ENCODE measurements at places on chromosomes 5 and 9.

DNA sequence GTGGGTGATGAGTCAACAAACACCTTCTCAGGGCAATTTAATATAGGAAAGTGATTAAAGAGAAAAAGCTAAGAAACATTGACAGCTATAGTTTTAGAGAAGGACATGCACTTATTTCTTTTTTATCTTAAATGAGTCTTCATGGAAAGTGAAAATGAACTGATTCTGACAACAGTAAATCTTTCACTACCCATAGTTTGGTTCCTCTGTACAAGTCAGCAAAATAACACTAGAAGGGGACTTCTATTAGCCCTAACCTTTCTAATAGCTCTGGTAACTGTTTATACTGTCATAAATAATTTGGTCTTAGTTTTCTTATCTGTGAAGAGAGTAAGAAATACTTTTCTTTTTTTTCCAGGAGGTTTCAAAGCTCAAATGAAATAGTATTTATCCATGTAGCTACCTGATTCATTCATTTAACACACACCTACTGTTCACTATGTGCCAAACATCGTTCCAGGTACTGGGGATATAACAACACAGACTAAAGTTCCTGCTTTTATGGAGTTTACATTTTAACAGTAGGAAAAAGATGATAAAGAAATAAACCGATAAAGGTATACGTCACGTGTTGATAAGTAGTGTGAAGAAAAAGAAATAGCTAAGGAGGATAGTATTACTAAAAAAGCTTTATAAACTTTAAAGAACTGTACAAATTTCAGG is 148.2 kb downstream of the PCSK1 start:
- DNase-seq, result peak; percentile 17

DNA sequence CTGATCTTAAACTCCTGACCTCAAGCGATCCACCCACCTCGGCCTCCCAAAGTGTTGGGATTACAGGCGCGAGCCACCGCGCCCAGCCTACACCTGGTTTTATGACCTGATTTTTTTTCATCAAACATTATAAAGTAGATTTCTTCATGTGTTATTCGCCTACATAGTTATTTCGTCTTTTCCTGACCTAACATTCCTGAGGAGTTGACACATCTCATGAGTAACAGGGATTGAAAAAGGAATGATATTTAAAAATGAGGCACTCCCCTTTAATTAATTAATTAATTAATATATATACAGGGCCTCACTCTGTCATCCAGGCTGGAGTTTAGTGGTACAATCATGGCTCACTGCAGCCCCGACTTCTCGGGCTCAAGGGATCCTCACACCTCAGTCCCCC is 20.2 kb upstream of the MTMR12 start:
- DNase-seq, result no peak

DNA sequence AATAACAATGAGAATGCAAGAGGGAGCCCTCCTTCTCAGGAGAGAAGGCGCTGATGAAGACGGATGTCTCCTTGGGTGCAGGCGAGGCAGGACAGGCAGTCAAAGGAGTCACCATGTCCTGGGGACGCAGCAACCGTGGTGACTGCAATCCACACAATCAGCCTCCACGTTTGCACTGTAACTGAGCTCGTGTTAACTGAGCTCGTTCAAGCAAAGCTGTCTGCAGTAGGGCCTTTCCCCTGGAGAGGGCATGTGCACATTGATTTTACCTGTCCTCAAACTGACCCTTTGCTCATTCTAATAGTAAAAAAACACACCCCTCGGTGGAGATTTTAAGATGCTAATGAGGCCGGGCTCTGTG is 2.8 kb downstream of the SARDH start:
- DNase-seq, result no peak

GRCh38 chr9:133428617-133429101 is 6.5 kb downstream of the ADAMTS13 start:
- no peak for DNase-seq

DNA sequence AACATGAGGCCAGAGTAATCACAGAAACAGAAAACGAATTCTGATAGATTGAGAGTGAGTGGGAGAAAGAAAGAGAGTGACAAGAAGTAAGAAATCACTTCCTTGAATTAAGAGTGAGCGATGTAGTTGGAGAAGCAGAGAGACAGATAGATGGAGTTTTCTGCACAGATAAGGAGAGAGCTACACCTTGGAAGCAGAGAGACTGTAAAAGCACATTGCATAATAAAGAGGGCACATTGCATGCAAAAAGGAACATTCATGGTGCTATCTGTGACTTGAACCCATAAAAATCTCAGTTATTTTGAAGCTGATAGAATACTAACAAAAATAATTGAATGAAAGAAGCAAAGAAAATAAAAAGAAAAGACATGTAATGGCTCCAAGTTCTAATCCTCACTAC is 943.8 kb downstream of the NR2F1-AS1 start:
- no peak for DNase-seq

- peak; percentile 62 for DNase-seq
These were observed at the start of gene TRPM6 for GRCh38 chr9:74887041-74887980. TSS of gene TRPM6 (minus strand) at chr9:74887921. CDS start at chr9:74887856, 65 bp downstream.

DNA sequence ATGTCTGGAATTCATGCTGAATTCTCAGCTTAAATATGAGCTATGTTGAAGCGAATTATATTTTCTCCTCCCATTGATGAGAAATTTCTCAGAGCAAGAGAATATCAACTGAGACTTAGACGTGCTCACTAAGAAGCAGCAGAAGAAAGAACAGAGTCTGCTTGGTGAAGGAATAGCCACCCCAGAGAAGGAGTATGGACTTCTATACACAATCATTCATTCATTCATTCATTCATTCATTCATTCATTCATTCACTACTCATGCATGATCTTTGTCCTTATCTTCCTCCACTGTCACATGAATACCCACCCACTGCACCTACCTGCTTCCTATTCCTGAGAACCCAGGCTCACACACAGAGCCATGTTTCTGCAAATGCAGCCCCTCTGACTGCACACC is 206.6 kb downstream of the DEPDC1B start:
- DNase-seq, result no peak

- no peak for DNase-seq
These were observed 55.5 kb upstream of the MEGF10 start for GRCh38 chr5:127235136-127235535.

DNA sequence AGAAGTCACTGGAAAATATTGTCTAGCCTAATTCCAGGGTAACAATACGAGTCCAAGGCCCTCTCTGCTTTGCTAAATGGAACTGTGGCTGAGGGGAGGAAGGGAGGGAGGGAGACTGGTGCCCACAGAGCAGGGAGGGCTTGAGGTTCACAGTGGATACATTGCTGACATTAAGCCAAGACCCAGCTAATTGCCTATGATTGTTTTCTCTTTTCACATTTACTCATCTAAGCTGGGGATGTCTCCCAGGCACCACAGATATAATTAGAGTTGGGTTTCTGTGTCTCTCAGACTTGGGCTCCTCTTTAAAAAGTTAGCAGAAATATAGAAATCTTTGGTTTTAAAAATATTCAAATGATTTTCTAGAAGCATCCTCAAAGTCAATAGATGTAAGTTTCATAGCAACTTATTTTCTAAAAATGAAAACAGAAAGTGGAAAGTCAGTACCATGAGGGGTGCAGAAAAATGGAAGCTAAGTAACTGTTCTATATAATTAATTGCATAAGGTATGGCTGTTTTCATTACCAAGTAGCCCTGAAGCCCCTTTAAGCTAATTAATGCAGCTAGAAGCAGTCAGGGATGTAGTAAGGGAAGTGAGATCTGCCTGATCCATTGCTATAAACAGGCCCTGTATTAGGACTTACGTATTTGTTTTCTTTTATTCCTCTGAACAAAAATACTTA is 259.8 kb downstream of the NDUFS4 start:
- no peak for DNase-seq

GRCh38 chr9:91211919-91212318 is 149.8 kb downstream of the AUH start:
- peak; percentile 63 for DNase-seq

DNA sequence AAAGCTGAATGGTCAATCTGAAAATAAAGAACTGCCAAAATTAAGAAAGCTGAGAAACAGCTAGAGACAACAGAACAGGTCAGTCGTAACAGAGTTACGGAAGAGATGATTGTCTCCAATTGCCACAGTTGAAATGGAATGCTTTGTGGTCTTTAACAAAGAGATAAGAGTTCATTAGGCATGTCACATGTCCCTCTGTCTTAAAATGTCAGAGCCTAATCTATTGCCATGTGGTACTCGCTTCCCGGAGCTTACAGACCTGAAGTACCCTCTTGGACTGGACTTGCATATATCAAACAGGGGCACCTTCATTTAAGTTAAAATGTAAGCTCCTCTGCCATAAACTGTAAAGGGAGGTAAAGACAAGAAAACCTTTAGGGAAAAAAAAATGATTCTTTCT is 19.7 kb downstream of the TTC39B start:
- no peak for DNase-seq

DNA sequence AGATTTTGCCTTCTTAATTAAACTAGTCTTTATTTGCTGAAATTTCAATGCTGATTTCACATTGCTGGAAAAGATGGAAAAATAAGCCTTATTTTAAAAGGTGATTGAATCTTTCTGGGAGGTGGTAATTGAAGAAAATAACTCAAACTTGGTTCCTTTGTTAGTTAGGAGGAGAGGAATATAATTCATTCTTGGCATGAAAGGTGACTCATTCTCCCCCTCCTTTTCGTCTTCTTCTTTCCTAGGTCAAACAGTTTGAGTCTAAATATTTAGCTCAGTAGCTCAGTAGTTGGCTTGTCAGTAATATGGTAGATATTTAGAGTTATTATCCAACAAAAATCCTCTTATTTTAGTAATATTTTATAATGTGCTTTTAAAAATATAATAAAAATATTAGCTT is 353.9 kb upstream of the MEF2C start:
- no peak for DNase-seq

GRCh38 chr5:135015942-135016341 is 18.1 kb downstream of the PITX1 start:
- no peak for DNase-seq

DNA sequence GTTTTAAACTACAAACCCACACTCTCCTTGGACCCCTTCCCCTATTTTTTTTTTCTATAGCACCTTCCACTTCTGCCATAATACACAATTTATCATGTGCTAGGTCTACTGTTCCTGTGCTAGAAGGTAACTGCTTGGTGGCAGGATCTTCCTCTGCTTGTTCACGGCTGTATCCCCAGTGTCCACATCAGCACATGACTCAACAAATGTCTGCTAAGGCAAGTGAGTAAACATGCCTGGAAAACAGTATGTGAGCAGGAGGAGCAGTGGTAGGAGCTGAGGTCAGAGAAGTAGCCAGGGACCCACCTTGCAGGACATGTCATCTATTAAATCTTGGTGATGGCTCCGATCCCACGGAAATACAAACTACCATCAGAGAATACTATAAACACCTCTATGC is 79.4 kb downstream of the AUH start:
- DNase-seq, result no peak

DNA sequence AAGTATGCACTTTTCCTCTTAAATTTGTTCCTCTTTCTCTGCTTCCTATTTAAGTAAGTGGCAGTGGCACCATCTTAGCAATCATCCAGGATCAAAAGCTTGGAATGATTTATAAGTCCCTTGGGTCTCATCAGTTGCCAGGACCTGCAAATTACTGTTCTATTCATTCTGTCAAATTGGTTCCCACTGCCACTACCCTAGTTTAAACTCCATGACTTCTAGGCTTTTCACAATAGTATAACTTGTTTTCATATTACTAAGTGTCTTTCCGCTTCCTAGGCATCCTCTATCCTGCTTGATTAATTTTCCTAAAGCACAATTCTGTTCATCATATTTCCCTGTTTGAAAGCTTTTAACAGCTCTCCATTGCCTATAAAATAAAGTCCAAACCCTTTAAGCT is 363.9 kb upstream of the MEF2C start:
- no peak for DNase-seq

GRCh38 chr5:76175821-76176403 is 92.7 kb downstream of the SV2C start:
- peak; percentile 76 for DNase-seq

- peak; percentile 63 for DNase-seq
These were observed 36.8 kb upstream of the GCNT4 start for GRCh38 chr5:75089137-75089536.

DNA sequence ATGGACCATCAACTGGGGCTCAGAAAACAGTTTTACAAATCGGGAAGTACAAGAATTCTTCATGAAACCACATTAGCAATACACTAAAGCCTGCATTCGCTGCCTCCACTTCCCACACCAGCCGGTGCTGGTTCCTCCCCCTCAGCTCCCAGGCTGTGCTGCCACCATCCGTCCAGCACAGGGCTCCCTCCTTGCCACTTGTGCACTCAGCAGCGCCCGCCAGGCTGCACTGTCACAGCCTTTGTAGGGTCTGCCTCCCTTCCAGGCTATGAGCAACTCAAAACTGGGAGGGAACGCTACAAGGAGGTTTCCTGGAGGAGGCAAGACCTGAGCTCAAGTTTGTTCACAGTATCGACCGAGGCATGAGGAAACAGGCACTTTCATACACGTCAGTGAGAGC is 7.7 kb downstream of the MAPK9 start:
- no peak for DNase-seq

DNA sequence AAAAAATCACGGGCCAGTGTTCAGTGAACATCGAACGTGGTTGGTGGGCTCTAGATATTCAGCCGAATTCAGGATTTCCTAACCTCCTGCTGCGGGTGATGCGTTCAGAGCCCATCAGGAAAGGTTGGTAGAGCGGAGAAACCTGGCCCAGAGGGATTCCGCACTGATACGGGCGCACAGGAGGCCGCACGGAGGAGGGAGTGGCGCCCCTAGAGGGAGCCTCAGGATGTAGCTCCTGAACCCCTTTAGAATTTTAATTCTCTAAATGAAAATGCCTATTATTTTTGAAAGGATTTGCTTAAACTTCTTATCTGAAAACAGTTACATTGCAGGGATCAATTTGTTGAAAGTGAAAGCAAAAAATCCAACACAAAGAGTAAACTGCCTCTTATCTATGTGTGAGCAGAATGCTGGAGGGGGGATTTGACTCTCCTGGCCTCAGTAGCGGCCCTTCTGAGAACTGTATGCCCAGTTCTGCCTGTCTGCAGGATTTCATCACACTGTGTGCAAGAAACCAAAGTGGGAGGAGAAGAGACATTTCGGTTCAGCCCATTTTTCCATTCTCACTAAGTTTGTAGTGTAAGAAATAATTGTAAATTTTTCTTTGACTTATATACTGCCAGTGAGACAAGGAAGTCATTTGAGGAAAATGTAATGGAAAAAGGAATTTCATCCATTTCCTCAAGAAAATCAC is 75.9 kb downstream of the TENT4A start:
- DNase-seq, result no peak

DNA sequence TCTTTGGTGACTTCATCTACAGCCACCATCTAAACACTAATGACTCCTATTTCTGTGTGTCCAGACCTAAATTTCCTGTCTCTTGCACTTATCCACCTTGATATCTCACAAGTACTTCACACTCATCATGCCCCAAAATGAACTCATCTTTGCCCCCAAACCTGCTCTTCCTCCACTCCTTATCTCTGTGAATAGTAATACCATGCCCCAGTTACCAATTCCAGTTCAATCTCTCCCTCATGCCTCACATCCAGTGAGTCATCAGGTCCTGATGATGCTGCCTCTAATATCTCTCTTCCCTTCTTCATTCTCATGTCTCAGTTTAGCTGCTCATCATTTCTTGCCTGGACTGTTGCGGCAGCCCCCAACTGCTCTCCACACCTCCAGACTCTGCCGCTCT is 14.9 kb upstream of the DNAJB5 start:
- no peak for DNase-seq

GRCh38 chr9:78118742-78119473 is 87.3 kb upstream of the GNAQ start:
- peak; percentile 71 for DNase-seq

Data from activated CD4-positive, alpha-beta T cell treated with anti-CD3 and anti-CD28 coated beads, Interleukin-10, Interleukin-2, amounts not matched to agents 100 ng/mL and 50 ng/mL, durations not matched to agents 16 hours and 8 hours (primary cell).